ENCODE measurements at places on chromosomes 3 and 15. TPM values are rescaled to one million over a fixed set of nuclear protein-coding genes. Genes with fewer than 3 reads are reported as not detected.

Gene IP6K2
- 46.8 TPM for total RNA-seq

GRCh38 chr3:69499899-69500421 lies 114.1 kb upstream of the FRMD4B start:
- DNase-seq: no peak

Gene TMEM62
- 66.1 TPM for total RNA-seq

DNA sequence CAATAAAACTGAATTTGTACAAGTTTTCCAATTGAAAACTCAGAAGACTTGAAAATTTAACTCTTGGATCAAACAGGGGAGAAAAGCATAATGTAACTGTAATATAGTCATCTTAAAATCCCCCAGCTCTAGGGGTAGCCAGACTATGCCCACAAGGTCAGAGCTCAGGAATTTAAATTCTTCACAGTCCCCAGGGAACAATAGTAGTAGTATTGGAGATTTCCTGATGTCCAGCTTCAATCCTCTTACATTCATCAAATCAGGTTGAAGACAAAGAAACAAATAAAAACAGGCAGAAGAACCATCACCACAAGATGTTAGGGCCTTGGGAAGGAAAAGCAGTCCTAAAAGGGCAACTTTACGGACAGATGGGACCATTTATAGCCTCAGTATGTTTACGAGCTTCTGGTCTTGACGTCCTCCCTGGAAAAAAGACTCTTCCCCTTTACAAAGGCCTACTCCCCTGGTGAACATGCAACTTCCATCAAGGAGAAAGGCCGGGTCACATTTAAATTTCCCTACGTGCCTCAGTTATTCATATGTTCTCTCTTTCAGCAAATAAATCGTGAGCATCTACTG lies 96.8 kb downstream of the PLCH1 start:
- DNase-seq: no peak

Gene GASK1A
- total RNA-seq: not detected

- no peak for DNase-seq
These were observed 71.3 kb downstream of the PTPRG start for GRCh38 chr3:61632568-61633175.

Gene TTLL13
- total RNA-seq: 0.28 TPM

Gene ANKDD1A
- 0.60 TPM for total RNA-seq

GRCh38 chr3:138378331-138378730 lies 30.0 kb downstream of the MRAS start:
- no peak for DNase-seq

GRCh38 chr3:4889896-4890295 lies 89.3 kb upstream of the BHLHE40 start:
- no peak for DNase-seq

DNA sequence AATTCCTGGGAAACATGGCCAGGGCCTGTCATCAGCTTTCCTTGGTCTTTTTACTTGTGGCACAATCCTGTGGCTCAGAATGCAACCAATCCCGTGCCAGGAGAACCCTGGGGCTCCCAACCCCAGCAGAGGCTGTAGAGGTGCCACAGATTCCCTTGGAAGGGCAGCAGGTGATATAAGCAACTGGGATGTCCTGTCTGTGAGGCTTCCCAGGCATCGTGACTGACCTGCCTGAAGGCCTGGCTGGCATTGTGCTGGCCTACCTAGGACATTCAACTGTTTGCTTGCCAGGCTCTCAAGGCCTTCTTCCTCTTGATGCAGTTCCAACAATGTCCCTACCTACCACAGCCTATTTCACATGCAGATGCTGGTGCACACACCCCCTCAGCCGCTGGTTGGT lies 72.2 kb upstream of the MEX3B start:
- DNase-seq: no peak

DNA sequence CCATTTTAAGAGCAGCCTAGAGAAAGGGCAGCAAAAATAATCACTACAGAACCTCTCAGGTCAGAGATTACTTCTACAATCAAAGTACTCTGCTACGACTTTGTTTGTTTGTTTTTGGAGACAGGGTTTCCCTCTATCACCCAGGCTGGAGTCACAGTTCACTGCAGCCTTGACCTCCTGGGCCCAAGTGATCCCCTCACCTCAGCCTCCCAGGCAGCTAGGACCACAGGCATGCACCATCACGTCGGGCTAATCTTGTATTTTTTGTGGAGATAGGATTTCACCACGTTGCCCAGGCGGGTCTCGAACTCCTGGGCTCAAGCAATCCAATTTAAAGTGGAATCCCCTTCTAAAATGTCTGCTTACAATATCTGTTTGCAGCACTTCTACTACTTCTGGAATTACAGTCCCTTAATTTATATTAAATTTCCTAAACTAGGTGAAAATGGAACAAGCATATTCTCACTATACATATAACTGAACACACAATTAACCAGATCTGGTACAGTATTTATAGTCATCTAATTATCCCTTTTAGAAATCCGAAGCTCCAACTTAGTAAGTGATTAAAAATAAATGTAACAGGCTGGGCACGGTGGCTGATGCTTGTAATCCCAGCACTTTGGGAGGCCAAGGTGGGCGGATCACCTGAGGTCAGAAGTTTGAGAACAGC lies 4.4 kb downstream of the UACA start:
- no peak for DNase-seq

DNA sequence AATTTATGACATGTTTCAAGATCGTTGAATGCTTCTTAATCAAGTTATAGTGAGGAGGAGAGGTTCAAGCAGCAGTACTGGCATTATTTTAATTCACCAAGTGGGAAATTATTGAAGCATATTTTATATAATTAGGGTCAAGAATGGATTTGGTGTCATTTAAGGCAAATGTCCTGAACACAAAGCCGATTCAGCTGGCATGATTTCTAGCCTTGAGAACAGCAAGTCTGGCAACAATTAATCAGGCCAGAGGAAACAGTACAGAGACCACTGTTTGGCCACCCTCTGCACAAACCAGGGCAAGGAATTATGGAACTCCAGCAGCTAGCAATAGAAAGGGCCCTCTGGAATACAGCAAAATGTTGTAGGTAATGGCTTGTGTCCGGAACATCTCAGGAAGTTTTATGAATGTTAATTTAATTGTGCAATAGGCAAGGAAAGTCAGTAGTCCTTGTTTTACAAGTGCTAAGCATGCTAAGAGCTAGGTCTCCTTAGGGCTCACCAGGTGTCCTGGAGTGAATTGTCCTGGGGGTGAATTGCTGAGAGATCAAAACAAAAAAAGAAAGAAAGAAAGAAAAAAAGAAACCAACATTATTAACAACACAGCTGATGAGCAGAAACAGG lies 38.7 kb upstream of the SNRK start:
- no peak for DNase-seq

Gene CCR3
- not detected for total RNA-seq

GRCh38 chr3:191781044-191781443 lies 320.1 kb downstream of the PYDC2 start:
- DNase-seq: no peak

GRCh38 chr3:39965461-39965860 lies 156.1 kb downstream of the MYRIP start:
- no peak for DNase-seq

Gene KCNH8
- total RNA-seq: 0.03 TPM

DNA sequence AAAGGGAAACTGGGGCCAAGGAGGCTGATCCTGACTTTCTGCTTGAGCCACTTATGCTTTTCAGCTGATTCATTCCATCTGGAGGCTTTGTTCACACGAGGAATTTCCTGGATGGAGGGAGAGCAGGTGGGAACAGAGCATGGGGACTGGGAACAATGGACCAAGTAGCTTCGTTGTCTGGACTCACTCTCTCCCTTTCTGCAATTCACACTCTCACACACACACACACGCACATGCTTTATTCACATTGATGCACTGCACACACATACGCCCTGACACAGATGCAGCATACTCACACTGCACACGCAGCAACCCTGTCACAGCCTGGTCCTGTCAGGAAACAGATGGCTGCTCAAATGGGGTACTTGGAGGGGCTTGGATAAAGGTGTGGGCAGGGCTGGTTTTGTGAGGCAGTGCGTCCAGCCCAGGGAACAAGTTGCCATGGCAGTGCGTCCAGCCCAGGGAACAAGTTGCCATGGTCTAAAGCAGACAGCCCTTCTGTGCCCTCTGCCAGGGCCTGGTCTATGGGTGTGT lies 19.8 kb upstream of the CHCHD6 start:
- DNase-seq: no peak

- DNase-seq: peak; percentile 77
These were observed 29.2 kb upstream of the CYP11A1 start for GRCh38 chr15:74396445-74397238.

Gene LEO1
- 14.6 TPM for total RNA-seq

Gene TMCO5A
- total RNA-seq: not detected

GRCh38 chr3:136835813-136836510 lies 17.0 kb downstream of the SLC35G2 start:
- DNase-seq: no peak

- DNase-seq: no peak
These were observed 101.2 kb downstream of the TPRA1 start for GRCh38 chr3:127489357-127489756.

Gene P3H2
- total RNA-seq: 3.1 TPM

- no peak for DNase-seq
These were observed 69.6 kb downstream of the SMAD3 start for GRCh38 chr15:67134871-67135492.

DNA sequence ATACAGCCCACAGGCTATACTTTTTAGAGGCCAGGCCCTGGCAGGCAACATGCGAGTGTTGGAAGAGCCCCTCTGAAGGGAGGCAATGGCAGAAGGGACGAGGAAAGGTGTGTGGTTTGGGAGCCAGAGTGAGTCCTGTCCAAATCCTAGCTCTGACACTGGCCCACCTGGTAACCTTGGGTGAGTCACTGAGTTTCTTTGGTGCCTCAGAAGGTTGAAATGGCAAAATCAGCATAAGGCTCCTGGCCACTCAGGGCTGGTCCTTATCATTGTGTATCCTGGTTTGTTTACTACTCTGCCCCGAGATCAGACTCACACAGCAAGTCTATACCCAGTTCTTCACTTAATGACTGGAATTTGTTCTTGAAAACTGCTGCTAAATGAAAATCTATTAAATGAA lies 71.4 kb upstream of the TLE3 start:
- DNase-seq: no peak

GRCh38 chr15:70720228-70721016 lies 42.9 kb downstream of the UACA start:
- no peak for DNase-seq

Gene KLF15
- 8.2 TPM for total RNA-seq

Measured in HT-29 (cell line).